ENCODE measurements at places on chromosomes 5 and 9.

- DNase-seq = no peak
These were observed 89.5 kb downstream of the LMX1B start for GRCh38 chr9:126703002-126703865.

GRCh38 chr5:72152545-72152944, 45.3 kb downstream of the MAP1B start:
- DNase-seq = no peak

DNA sequence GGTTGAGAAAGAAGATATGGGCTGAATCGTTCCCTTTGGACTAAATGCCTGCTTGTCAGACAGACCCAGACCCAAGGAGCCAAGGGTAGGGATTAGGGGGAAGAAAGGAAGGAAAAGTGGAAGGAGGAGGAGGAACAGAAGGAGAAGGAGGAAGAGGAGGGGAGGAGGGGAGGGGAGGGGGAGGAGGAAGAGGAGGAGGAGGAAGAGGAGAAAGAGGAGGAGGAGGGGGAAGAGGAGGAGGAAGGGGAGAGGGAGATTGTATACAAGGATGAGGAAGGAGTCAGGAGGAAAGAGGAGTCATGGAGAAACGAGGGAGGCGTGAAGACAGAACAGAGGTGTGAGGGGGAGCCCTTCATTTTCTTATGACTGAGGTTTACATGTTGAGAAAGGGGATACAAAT, 46.9 kb upstream of the DNAH5 start:
- no peak for DNase-seq

DNA sequence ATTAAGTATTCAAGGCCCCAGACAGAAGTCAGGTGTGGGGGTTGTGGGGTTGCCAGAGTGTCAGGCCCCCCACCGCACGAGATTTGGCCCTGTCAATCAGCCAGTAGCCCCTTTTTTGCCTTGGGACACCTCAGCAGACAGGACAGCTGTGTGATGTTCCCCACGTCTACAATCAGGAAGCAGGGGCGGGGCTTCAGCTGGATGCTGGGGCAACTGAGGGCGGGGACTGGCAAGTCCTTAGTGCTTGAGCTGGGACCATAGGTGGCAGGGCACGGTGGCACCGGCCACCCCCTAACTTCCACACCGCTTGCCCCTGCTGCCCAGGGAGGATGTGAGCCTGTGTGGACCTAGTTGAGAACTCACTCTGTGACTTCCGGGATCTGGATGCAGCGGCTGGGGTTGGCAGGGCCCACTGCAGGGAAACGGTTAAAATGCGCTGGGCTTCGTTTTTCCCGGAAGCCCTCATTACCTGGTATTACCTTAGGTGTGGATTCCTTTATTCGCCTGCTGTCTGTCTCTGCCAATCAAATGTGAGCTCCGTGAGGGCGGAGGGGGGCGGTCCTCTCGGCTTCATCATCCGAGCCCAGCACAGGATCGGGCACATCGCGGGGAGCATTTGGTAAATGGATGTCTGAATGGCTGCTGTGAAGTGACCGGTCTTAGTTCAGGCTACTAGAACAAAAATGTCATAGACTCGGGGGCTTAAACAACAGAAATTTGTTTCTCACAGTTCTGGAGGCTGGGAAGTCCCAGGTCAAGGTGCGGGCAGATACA, 7.5 kb upstream of the GTF3C5 start:
- no peak for DNase-seq

DNA sequence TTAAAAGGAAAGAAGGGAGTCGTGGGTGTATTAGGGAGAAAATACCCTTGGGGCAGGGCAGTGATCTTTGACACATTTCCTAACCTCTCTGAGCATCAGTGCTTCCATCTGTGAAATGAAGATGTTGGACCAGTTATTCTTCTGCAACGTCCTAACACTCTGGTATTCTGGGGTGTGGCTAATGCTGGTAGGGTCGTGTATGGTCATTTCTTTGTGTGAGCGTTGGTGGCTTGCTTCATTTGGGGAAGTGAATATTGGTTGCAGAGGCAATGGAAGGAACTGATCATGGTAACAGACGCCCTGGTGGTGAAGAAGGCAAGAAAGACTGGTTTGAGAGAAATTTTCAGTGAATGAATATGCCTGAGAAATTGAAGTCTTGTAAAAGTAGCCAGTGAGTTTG, 67.9 kb upstream of the TTC23L start:
- no peak for DNase-seq

DNA sequence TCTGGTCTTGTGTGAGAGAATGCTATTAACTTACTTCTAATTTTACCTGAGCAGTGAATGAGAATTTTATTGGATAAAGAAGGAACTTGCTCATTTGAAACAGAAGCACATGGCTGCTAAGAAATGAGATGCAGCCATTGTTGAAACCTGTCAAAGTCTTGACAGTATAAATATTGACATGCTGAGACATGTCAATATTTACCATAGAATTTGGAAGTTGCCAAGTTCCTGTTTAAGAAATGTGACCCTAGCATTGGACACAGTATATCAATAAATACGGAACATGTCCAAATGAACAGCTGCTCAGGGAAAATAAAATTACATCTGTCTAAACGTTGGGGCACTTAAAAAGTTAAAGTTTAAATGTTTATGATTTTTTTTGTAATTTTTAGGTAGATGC, 7.8 kb downstream of the XRCC4 start:
- no peak for DNase-seq

DNA sequence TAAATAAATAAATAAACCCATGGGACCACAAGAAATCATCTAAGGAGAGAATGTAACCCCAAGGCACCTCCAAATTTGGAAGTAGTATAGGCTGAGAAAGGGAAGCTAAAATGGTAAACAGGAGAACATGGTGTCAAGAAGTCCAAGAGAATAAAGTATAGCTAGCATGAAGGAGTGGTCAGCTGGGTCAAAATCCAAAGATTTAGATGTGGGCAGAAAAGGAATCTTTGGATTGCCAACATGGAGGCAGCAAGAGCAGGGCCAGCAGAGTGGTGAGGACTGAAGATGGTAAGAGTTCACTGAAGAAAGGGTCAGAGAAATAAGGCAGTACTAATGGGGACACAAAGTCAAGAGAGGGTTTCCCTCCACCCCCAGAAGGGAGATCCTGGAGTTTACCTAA, 53.0 kb downstream of the TSSK1B start:
- no peak for DNase-seq

- no peak for DNase-seq
These were observed 36.4 kb downstream of the JADE2 start for GRCh38 chr5:134561871-134562296.

GRCh38 chr9:126471084-126471624, 142.6 kb upstream of the LMX1B start:
- DNase-seq = no peak

DNA sequence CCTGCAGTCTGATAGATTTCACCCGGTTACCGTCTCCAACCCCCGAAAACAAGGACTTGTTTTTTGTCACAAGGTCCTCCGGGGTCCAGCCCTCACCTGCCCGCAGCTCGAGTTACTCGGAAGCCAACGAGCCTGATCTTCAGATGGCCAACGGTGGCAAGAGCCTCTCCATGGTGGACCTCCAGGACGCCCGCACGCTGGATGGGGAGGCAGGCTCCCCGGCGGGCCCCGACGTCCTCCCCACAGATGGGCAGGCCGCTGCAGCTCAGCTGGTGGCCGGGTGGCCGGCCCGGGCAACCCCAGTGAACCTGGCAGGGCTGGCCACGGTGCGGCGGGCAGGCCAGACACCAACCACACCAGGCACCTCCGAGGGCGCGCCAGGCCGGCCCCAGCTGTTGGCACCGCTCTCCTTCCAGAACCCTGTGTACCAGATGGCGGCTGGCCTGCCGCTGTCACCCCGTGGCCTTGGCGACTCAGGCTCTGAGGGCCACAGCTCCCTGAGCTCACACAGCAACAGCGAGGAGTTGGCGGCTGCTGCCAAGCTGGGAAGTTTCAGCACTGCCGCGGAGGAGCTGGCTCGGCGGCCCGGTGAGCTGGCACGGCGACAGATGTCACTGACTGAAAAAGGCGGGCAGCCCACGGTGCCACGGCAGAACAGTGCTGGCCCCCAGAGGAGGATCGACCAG, 121.3 kb downstream of the DAB2IP start:
- DNase-seq = no peak

DNA sequence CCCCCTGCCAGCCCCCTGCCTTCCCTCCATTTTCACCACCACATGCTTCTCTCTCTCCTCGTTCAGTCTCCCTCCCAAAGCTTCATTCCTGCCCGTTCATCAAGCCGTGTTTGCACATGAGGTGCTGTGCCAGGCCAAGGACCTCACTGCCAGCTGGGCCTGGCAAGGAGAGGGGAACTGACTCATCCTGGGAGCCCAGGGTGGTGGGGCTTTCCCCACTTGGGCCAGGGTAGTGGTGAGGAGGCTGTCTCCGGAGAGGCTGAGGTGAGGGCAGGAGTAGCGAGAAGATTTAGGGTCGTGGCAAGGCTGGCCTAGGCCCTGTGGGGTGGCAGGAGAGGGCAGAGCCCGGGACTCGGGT, 30.4 kb upstream of the NOTCH1 start:
- no peak for DNase-seq

DNA sequence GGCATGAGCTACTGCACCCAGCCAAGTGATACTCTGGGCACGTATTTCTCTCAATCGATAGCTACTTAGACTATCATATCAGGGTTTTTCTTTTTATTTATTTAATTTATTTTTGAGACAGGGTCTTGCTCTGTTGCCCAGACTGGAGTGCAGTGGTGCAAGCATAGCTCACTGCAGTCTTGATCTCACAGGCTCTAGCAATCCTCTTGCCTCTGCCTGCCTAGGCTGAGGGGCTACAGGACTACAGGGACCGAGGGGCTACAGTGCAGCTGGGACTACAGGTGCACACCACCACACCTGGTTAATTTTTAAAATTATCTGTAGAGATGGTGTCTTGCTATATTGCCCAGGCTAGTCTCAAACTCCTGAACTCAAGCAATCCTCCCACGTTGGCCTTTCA, 20.3 kb upstream of the ANKHD1 start:
- no peak for DNase-seq
